Cortex of kidney (tissue), 1 donor: ENCODE measurements at places on chromosomes 12 and 14.

DNA sequence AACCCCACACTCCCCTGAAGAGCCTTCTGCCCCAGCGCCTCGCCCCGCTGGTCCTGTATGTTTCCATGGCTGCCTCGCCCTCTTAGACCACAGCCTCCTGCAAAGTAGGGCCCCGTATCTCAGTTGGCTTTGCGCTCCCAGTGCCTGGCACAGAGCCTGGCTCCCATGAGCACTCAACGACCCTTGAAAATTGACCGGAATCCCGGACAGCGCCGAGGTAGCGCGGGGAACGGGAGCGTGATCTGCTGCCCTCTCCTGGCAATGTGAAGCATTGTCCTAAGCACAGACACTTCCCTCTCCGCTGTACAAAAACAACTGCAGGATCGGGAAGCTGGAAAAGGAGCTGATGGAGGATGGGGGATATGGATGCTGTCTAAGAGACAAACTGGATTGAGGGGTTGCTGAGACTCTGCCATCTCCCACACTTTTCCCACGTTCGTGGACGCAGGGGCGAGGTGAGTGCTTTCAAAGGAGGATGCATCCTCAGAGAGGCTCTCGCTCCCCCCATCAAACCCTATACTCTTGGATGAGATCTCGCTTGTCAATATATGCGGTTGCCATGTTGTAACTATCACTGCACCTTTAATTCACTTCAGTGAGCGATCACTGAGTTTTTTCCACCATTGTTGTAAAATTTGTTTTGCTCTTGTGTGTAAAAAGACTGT, 10.7 kb upstream of the FKBP4 start:
- no peak for DNase-seq

- DNase-seq: no peak
These were observed 1143.6 kb downstream of the FLRT2 start for GRCh38 chr14:86673523-86673969.

- no peak for DNase-seq
These were observed 111.0 kb upstream of the NCOR2 start for GRCh38 chr12:124678421-124678893.

GRCh38 chr12:4829161-4829792, 80.4 kb upstream of the KCNA1 start:
- no peak for DNase-seq

DNA sequence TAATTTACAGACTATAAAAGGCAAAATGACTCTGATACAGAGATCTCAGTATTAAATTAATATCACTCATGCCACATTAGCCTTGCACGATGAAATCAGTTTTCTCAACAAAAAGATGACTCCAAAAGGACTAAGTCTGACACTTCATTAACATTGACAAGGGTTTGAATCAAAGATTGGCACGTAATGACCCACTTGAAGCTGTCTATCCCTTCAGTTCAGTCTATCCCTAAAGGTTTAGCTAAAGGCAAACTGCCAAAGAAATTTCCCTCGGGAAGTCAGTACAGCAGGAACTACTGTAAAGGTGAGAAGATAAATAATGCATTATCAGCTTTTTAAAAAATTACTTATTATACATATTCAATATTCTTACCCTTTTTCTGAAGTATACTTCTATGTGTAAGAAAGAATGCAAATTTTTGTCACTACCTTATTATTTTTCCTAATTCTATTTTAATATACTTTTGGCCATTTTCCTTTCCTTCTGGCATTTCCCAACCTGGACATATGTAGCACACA, 127.1 kb downstream of the NELL2 start:
- DNase-seq: no peak

DNA sequence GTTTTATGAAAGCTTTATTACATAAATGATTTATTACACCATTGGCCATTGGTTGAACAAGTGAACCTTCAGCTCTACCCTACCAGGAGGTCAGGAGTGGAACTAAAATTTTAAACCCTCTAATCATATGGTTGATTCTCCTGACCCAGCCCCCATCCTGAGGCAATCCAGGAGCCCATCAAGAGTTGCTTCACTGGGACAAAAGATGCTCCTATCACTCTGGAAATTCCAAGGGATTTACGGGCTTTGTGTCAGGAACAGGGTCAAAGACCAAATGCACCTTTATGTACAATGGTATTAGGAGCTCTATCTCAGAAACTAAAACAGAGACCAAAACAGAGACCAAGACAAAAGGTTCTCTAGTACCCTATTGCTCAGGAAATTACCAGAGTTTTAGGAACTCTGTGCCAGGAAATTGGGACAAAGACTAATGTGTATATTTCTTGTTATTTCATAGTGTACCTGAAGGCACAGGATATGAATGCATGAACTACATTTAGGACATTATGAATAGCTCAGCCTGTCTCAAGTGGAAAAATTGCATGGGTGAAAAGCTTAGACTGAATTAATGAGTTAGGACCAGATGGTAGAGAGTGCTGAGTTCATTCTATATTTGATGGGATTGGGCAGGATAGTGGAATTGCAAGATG, 171.7 kb upstream of the FLRT2 start:
- no peak for DNase-seq

GRCh38 chr12:68118096-68118755, 41.3 kb downstream of the IFNG start:
- DNase-seq: no peak

DNA sequence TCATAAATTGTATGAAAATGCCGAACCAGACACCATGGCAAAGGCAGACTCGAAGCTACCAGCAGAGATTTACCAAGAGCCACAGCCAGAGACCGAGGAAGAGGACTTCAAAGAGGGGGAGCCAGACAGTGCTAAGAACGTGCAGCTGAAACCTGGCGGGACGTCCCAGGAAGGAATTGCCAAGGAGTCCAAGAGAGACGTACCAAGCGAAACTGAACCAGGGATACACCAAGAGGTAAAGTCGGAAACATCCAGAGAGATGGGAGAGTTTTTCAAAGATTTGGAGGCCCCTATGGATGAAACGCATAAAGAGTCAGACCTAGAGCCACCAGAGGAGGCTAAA, 294 bp downstream of the SAMD15 start:
- DNase-seq: no peak

DNA sequence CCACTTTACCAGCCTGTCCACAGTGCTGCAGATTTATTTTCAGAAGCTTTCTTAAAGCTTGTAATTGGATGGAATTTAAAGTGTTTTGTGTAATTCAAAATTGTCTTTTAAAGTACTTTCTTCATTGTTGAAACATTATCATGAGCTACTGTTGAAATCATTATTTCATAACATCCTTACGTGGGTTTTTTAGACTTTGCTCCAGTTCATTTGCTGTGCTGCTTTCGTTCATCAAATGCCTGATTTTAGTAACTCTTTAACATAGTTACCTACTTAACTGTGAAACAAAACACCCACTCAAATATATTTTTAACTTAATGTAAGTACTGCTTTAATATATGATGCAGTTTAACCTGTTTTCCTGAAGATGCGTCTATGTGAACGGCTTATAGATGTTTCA, 47.5 kb downstream of the PIWIL1 start:
- no peak for DNase-seq

GRCh38 chr12:122202017-122202416, 1.5 kb upstream of the B3GNT4 start:
- DNase-seq: no peak

- no peak for DNase-seq
These were observed 21.2 kb downstream of the GOLGA3 start for GRCh38 chr12:132807295-132808092.

- no peak for DNase-seq
These were observed 576 bp downstream of the SYNE3 start for GRCh38 chr14:95515596-95516552.

GRCh38 chr12:92034858-92035401, 110.7 kb downstream of the BTG1 start:
- no peak for DNase-seq

DNA sequence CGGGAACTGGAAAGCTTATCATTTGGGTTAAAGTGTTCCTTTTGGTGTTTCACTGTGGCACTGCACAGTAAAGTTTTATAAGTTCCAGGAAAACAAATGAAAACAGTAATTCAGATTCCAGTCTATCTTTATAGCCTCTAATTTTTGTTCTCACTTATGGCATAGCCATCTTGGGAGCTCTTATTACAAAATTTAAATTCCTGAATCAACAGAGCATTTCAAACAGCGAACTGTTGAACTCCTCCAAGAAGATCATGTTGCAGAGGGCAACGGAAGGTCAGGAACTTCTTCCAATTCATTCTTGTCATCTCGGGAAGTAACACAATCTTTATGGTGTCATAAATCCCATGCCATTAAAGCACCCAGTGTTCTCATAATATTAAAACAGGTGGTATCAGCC, 229.1 kb downstream of the KCNC2 start:
- DNase-seq: no peak

- no peak for DNase-seq
These were observed 1.6 kb upstream of the INF2 start for GRCh38 chr14:104687601-104688504.

DNA sequence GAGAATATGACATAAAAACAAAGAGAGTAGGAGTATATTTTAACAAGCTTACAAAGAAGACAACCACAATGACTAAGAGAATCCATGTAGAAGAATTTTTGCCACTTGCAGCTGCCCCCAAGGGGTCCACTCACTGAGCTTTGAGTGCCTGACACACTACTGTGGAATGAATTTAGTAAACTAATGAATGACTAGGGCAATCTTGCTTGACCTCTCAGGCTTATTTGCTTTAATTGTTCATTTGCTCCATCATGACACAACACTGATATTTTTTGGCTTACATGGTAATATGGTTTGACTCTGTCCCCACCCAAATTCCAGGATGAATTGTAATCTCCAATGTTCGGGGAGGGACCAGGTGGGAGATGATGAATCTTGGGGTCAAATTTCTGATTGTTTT, 249.1 kb upstream of the FAR2 start:
- no peak for DNase-seq

DNA sequence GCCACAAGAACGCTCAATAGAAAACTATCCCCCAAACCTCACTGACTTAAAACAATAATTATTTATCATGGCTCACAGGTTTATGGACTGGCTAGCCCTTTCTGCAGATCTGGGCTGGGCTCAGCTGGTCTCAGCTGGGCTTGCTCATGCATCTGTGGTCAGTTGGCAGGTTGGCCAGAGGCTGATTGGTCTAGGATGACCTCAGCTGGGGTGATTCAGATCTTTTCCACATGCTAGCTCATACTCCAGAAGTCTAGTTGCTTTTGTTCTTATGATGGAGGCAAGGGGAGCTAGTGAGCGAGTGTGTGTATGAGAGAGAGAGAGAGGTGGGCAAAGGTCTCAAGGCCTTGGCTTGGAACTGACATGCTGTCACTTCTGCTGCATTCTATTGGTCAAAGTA, 181.2 kb upstream of the NRXN3 start:
- no peak for DNase-seq

DNA sequence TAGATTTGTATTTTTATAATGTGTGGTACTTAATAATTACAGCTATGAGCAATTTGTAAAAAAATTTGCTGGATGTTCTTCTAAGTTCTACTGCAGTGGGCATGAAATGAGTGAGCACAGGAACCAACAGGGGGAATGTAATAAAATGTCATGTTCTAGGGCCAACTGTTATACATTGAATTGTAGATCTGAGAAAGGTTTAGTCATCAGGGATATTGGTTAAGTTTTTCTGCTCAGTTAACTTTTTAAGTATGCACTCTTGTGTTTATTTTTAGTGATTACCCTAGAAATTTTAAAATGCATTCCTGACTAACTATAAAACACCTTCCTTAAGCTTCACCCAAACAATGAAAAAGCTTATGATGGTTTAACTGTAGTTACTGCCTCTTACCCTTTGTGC, 101.8 kb downstream of the CAND1 start:
- DNase-seq: no peak

DNA sequence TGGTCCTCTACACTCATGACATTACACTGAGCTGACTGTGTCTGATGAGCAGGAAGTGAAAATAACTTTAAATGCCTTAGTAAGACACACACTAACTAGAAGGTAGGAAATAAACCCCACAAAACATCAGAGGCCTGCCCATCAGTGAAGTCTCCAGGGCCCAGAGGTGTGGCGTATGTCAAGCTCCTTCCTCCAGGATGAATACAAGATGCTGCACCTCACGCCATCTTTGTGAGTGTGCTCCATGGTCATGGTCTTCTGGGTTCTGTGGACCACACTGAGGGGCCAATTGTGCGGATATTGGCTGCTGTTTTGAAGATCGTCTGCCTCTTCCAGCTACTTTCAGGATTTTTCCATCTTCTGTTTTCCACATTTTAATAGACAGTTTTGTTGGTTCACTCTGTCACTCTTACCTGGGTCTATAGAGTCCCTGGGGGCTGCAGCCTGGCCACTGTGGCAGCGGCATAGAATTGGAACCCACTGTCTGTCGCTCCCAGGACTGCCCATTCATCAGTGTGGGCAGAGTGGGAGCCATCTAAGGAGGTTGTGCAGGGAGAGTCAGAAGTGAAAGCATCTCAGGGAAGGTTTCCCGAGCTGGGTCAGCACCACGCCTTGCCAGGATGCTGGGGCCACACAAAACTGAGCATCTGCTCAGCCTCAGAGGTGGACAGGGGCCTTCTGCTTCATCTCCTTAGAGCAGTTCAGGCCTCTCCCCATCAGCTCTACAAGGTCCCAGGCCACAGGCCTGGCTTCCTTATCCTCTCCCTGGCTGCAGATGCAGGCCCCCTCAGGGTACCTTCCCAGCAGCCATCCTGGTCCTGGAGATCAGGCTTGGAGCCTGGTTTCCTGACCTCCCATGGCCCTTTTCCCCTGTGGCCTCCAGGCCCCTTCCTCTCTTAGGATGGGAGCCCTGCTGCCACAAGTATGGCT, 57.5 kb upstream of the C14orf180 start:
- no peak for DNase-seq
